CD8-positive, alpha-beta memory T cell (primary cell): ENCODE measurements at places on chromosomes 1 and 21.

- no peak for DNase-seq
Observed at GRCh38 chr1:7634546-7635240, 136.4 kb upstream of the VAMP3 start.

DNA sequence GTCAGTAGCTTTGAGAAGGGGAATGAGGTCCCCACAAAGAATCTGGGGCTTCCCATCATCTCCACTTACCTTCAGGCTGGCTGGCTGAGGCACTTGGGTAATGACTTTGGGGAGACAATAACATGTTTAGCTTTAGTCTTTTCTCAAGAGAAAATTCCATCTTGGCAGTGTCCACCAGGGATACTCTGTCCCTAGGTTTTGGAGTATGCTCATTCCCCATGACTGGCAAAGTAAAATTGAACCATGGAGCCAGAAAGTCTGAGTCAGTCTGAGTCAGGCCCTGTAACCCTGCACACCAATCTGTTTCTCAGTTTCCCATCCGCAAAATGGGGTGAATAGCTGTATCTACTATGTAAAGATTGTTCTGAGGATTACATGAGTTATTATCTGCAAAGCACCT lies 28.2 kb downstream of the RUNX1 start:
- DNase-seq, result no peak

DNA sequence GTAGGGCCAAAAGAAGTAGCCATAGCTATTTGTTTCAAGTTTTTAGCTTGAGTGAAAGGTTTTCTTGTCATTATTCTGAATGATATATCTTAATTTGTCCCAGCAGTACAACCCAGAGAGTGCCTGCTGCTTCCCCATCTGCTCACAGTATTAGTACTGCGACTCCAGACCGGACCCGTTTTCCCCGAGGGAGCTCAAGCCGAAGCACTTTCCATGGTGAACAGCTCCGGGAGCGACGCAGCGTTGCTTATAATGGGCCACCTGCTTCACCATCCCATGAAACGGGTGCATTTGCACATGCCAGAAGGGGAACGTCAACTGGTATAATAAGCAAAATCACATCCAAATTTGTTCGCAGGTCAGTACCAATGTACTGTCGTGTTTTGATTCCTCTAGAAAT lies 37.2 kb upstream of the C1orf115 start:
- DNase-seq, result no peak

DNA sequence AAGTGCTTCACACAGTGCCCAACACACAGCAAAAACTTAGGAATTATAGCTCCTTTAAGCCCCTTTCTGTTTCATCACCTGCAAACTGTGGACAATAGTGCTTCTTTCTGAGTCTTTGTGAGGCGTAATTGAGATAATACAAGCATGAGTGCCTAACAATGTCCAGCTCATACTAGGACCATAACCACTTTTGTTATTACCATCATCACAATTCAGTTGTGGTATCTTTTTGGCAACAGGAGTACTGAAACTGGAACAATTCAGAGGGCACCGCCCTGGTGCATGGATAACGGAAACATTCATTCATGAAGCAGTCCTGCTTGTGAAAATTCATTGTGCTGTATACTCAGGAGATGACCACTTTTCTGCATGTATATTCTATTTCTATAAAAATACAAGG lies 18.2 kb downstream of the DNAJC11 start:
- DNase-seq, result no peak

GRCh38 chr1:247102381-247102780 lies 1.8 kb downstream of the ZNF669 start:
- DNase-seq, result no peak

GRCh38 chr21:39510240-39510639 lies 58.5 kb downstream of the SH3BGR start:
- DNase-seq, result no peak

DNA sequence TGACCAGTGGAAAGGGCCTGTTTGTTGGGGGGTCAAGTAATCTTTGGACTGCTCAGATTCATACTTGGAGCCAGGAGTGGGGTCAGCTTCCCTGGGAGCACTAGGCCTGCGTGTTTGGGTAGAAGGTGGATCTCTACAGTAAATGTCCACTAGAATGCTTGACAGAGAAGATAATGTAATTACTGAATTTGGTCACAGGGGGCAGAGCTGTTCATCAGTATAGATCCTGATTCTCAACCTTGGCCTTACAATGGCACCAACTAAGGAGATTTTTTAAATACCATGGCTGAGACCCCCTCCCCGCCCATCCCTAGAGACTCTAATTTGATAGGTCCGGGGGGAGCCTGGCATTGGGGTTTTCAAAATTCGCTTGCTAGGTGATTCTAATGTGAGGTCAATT lies 217.5 kb upstream of the PLXNA2 start:
- DNase-seq, result no peak

DNA sequence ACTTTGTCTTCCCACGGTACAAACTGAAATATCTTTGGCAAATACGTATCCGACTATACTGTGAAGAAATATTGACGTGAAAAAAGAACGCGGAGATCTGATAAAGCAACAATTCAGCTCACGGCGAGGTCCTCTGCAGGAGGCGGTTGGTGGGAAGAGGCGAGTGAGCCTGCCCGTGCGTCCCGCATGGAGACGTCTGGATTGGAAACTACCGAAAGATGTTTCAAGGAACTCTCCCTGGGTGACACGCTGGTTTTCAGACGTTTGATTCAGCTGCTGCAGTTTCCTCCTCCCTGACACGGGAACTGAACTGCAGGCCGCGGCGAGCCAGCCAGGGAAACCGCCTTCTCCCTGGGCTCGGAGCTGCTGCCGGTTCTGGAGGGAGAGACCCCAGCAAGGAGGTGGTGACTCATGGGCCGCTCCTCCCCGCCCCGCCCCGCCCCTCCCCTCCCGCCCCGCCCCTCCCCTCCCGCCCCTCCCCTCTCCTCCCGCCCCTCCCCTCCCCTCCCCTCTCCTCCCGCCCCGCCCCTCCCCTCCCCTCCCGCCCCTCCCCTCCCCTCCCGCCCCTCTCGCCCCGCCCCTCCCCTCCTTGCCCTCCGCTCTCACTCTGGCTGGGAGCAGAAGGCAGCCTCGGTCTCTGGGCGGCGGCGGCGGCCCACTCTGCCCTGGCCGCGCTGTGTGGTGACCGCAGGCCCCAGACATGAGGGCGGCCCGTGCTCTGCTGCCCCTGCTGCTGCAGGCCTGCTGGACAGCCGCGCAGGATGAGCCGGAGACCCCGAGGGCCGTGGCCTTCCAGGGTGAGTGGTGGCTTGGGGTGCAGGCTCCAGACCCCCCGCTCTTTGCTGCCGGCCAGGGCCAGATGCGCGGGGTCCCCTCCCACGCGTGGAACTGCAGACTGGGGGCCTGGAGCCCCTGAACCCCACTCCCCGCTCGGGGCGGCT lies at the start of gene COL6A1:
Gene COL6A1, plus strand, starts transcription at position 620 of the 941 bp plus-strand sequence. Its CDS starts 81 bp downstream, at position 701.
- peak; percentile 60 for DNase-seq

DNA sequence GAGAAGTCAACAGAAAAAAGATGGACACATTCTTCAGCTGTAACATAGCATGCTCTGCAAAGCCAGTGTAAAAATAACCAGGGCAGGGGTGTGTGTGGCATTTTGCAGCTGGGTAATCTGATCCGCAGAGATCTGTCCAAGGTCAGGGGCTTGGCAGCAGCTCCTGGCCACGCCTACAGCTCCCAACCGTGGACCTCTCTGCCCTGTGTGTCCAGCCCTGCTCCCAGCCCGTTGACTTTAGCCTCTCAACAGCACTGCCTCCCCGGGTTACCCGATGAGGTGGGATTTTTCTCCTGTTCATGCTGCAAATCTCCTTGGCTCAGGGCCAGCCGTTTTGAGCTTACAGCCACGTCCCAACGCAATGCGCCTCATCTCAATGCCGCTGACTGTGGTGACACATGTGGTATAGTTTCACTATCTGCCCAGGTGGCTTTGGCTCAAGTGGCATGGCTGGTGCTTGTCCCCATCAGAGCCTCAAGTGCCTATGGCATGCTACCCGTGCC lies 68.1 kb downstream of the VWA5B1 start:
- no peak for DNase-seq

DNA sequence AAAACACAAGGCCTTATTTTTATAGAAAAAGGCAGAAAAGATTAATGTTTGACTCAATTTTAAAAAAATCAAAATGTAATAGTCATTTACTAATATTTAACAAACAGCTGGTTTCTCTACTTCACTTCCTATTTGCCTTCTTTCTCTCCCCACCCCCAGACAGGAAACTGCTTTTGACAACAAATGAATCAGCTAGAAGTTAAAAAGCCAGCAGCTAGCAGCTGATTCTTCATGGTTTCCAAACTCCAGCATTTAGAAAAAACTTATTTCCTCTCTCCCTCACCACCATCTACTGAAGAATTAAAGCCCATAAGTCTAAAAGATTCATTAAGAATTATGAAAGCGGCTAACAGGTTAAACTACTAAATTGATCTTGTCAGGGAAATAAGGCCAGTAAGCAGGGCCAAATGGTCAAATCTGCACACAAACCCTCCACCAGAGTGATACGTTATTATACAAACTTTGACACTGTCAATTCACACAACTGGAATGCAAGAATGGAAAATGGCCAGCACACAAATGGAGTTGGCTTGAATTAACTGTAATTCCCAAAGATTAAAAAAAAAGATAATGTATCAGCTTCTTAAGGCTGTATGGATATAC lies 4.0 kb downstream of the WDR26 start:
- peak; percentile 53 for DNase-seq

DNA sequence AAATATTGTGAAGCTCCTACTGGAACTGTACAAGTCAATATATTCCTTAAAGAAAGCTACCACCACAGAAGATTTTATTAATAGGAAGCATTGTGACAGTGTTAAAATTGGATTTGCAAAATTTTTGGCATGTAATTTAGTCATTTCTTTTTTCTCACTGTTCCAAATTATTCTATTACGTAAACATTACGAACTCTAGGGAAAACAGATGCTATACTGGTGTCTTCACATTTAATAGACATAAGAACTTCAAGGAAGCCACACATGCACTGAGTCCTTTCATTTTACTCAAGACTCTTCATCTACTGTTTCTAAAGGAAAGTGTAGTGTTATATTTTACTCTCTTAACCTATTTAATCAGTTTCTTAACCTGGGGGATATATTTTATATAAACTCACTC lies 135.4 kb downstream of the HMCN1 start:
- no peak for DNase-seq

- no peak for DNase-seq
Observed at GRCh38 chr1:45775794-45776193, 25.3 kb upstream of the IPP start.

GRCh38 chr1:29099286-29099685 lies 24.4 kb downstream of the TMEM200B start:
- no peak for DNase-seq

DNA sequence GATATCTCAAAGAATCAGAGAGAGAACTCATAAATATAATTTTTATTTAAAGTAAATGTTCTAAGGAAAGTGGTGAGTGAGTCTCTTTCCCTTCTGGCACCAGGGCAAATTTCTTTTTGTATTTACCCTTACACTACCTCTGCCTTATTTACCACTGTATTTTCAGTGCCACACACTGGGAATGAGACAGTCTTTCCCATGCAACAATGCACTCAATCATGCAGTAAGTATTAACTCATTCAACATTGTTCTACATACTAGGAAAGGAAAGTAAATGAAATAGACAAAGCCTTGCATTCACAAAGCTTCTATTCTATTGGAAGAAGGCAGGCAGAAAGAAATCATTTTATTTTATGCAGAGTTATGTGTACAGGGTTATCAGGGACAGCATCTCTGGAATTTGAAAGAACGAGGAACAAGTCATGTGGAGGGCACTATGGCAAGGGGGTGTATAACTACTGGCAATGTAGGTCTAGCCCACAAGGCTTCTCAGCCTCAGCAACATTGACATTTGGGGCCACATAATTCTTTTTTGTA lies 129.8 kb upstream of the PRDX6 start:
- DNase-seq, result no peak

GRCh38 chr1:83555871-83556270 lies 443.1 kb downstream of the TTLL7 start:
- no peak for DNase-seq

DNA sequence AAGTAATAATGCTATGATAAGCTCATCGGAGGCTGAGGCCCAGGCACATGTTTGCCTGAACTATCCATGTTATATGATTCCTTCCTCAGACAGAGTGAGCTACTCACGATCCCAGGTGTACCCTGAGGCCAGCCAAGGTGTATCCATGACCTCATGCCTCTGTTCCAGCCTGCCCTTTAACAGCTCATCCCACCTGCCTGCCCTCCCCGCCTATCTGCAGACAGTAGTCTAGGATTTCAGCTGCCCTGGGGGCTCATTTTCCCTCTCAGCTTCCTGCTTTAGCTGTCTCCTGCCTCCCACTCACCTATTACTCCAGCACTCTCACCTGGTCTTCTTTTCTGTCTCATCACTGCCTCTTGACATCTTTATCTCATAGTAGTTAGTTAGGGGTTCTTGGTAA lies 1.9 kb upstream of the IL24 start:
- no peak for DNase-seq

DNA sequence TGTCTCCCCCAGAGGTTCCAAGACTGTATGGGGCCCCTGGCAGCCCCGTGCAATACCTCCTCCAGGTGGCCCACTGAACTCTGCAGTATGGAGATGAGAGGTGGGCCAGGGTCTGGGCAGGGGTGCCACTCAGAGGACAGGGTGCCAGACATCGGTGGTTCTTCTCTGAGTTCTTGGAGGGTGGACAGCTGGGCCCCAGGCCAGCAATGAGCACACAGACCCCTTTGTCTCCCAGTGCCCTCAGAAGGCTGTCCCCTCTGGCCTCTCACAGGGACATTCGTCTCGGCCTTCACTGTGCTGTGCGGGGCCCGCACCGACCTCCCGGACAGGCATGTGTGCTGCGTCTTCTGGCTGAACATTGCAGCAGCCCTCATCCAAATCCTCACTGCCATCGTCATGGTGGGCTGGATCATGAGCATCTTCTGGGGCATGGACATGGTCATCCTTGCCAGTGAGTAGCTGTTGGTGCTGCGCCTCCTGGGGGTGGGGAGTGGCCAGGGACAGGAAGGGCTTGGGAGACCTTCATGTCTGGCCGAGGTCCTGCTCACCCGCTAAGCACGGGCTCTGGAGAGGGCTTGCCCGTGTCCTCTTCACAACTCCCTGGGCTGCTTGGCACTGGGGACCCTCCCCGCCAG lies 48.1 kb downstream of the STUM start:
- no peak for DNase-seq

DNA sequence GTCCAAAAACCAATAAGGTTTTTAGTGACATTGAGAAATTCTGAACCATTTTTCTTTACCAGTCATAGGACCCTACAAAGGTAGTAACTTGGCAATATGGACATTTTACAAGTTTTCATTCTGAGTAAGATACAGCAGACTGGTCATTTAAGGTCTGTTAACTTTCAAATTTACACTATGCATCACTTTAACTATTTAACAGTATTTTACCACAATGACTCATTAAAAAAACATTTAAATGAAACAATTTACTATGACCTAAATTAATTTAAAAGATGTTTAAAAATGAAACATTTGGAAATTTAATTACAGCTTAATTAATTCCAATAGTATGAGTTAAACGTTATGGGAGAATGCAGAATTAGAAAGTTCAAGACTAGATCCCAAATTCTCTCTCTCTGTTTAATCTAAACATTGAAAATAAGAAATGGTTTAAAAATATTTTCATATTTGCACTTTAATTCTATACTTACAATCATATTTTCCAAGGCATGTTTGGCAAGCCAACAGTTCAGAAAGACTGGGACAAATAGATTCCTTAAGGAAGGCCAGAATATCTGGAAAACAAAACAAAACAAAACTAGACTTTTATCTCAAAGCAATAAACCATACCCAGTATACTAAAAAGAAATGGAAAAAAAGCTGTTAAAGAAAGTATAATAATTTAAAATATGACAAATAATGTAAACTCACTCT lies 140.9 kb downstream of the KCNT2 start:
- no peak for DNase-seq
